ENCODE measurements at places on chromosomes 16 and 17.

DNA sequence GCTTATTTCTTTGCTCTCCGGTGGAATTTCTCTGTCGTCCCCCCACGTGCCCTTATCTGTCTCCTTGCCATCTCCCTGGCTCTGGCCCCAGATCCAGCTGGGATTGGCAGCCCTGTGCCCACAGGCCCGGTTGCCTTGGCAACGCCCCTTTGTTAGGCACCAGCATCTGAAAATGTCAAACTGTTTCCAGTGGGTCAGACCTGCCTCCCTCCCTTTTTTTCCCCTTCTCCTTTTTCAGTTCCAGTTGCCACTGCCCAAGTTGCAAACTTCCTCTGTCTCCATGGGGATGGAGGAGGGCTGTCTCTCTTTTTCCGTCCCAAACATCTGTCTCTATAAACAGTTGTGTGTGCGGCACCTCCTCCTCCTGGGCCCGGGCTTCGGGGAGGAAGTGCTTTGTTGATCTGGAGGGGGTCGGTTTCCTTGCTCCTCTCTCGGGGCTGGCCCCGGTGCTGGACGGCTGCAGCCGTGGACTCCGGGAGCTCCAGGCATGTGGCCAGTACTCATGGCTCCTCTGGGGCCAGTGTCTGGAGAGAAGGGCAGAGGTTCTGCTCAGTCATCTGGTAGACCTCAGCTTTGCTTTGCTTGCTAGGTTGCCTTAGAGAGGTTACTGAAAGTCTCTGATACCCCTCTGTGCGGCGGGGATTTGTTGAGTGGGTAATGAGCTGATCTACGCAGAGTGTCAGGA is 35.3 kb downstream of the SOCS3 start:
- H3K4me1 ChIP-seq = no peaks in the 10 kb centered on the region
- H3K36me3 ChIP-seq = no peaks in the 10 kb centered on the region
- H3K4me3 ChIP-seq = peak overlapping the region; percentile 49
- H3K27ac ChIP-seq = peak overlapping the region; percentile 85
- no peaks in the 10 kb centered on the region for H3K27me3 ChIP-seq

DNA sequence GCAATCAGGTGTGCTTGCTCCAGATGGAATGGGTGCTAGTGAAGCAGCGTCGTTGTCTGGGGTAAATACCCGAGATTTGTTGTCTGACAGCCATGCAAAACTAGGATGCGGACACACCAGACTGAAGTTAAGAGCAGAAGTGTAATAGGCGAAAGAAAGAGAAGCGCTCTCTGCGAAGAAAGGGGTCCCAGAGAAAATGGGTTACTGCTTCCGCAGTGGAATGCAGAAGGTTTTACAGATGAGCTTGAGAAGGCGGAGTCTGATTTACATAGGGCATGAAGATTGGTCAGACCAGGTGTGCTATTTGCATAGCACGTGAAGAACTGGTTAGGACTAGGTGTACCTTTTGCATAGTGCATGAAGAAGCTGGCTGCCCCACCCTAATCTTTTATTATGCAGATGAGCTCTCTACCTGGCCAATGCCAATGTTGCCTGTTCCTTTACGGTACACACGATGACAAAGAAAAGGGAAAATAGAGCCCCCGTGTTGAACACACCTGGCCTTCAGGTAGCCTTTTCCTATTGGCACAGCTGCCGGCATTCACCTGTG is 32.0 kb upstream of the SNN start:
- H3K27me3 ChIP-seq = no peaks in the 10 kb centered on the region
- no peak for DNase-seq
- H3K27ac ChIP-seq = no peak overlapping the region
- H3K4me1 ChIP-seq = peaks cover 11% of the 10 kb centered on the region
- H3K36me3 ChIP-seq = no peaks in the 10 kb centered on the region

GRCh38 chr17:7478276-7479212 is 887 bp downstream of the ZBTB4 start:
- H3K4me3 ChIP-seq = peak overlapping the region; percentile 99
- H3K27me3 ChIP-seq = no peaks in the 10 kb centered on the region
- H3K4me1 ChIP-seq = peaks cover 9% of the 10 kb centered on the region

DNA sequence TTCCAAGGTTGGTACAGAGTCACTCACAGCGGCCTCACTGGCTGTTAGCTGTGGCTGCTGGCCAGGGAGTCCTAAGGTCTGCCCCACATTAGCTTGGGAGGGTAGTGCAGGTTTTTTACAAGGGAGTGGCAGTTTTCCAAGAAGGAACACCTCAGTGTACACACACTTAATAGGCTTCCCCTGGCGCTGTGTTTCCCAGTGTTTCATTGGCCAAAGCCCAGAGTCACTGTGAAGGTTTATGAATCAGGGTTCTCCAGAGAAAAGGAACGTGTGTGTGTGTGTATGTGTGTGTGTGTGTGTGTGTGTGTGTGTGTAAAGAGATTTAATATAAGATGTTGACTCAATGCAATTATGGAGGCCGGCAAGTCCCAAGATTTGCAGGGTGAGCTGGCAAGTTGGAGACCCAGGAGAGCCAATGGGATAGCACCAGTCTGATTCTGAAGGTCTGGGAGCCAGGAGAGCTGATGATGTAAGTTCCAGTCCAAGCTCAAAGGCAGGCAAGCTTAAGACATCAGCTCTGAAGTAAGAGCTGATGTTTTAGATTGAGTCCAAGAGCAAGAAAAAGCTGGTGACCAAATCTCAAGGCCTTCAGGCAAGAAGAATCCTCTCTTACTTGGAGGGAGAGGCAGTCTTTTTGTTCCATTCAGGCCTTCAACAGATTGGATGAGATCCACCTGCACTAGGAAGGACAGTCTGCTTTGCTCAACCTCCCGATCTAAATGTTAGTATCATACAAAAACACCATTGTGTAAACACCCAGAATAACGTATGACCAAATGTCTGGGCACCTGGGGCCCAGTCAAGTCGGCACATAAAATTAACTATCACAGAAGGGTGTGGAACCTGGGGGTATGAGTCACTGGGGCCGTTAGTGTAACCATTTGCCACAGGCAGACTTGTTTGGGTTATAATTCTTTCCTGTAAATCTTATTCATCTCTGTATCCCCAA is 206.8 kb downstream of the PRKCA start:
- H3K4me3 ChIP-seq = no peak overlapping the region
- no peaks in the 10 kb centered on the region for H3K4me1 ChIP-seq
- no peak overlapping the region for H3K27ac ChIP-seq
- no peaks in the 10 kb centered on the region for H3K27me3 ChIP-seq
- no peaks in the 10 kb centered on the region for H3K36me3 ChIP-seq

- H3K4me1 ChIP-seq = no peaks in the 10 kb centered on the region
- DNase-seq = no peak
- H3K4me3 ChIP-seq = no peak overlapping the region
Measured at GRCh38 chr16:31005350-31006085, 4.9 kb downstream of the STX1B start.

GRCh38 chr16:19066988-19067348 is 446 bp upstream of the COQ7 start:
- DNase-seq = no peak
- H3K4me1 ChIP-seq = no peaks in the 10 kb centered on the region
- peak overlapping the region; percentile 80 for H3K4me3 ChIP-seq
- no peaks in the 10 kb centered on the region for H3K36me3 ChIP-seq
- H3K27ac ChIP-seq = peak overlapping the region; percentile 100
- H3K27me3 ChIP-seq = no peaks in the 10 kb centered on the region

GRCh38 chr16:57244463-57244766 is 644 bp upstream of the ARL2BP start:
- no peaks in the 10 kb centered on the region for H3K36me3 ChIP-seq
- H3K4me3 ChIP-seq = peak overlapping the region; percentile 81
- peak overlapping the region; percentile 91 for H3K27ac ChIP-seq
- no peak for DNase-seq
- H3K4me1 ChIP-seq = no peaks in the 10 kb centered on the region

DNA sequence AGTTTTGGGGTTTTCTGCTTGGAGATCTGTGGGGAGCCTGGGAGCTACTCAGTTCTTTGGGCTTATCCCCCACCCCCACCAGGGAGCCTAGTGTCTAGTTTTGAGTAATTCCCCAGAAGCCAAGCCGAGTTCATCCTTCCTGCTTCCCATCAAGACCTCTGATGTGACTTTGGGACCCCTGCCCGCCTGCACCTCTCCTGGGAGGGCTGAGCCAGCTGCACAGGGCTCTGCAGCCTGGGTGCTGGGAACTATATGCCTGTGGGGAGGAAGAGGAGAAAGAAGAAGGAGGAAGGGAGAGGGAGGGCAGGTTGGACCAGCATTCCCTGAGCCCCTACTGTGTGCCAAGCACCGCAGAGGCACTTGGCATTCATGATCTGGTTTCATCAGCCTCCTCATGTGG is 178.9 kb downstream of the TMEM132E start:
- H3K27ac ChIP-seq = no peak overlapping the region
- no peaks in the 10 kb centered on the region for H3K27me3 ChIP-seq
- H3K36me3 ChIP-seq = no peaks in the 10 kb centered on the region
- no peaks in the 10 kb centered on the region for H3K4me1 ChIP-seq
- DNase-seq = no peak

- no peaks in the 10 kb centered on the region for H3K27me3 ChIP-seq
- no peak for DNase-seq
- H3K4me1 ChIP-seq = no peaks in the 10 kb centered on the region
- no peaks in the 10 kb centered on the region for H3K36me3 ChIP-seq
Measured at GRCh38 chr17:69232650-69233049, 4.0 kb upstream of the ABCA10 start.

DNA sequence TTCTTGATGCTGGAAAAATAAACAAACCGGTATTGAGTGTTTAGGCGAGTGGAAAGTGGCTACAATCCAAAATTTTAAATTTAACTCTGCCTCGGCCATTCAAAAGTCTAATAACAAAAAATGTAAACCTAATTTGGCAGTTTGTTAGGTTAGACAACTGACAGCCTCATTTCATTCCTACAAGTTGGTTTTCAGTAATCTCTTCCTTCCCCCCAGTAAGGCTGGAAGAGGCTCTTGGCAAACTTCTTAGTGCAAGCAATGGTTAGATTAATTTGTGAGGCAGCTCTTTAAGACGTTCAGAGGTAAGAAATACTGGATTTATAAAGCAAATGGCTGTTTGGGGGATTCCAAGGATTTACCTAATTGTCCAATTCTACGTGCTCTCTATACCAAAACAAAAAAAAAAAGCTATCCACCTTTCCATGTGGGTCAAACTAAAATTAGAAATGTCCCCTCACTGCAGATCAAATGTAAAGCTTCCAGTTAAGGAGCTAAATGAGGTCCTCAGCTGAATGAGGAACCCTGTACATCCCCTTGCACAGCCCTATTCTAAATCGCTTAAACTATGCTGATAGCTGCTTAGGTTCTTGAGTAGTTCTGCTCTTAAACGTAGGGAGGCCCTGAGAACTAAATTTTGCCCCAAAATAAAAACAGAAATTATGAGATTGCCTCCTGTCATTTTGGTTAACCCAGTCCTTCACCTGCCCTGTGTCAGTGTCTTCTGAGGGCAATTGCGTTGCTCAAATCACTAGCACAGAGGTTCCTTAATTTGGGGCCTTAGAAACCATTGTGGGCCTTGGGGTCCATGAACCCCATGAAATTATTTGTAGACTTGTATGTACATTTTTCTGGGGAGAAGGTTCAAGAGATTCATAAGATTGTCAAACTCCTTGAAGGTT is 2.9 kb downstream of the HEXIM1 start:
- peak overlapping the region; percentile 34 for H3K27ac ChIP-seq
- no peak for DNase-seq
- H3K36me3 ChIP-seq = no peaks in the 10 kb centered on the region
- no peaks in the 10 kb centered on the region for H3K4me1 ChIP-seq

DNA sequence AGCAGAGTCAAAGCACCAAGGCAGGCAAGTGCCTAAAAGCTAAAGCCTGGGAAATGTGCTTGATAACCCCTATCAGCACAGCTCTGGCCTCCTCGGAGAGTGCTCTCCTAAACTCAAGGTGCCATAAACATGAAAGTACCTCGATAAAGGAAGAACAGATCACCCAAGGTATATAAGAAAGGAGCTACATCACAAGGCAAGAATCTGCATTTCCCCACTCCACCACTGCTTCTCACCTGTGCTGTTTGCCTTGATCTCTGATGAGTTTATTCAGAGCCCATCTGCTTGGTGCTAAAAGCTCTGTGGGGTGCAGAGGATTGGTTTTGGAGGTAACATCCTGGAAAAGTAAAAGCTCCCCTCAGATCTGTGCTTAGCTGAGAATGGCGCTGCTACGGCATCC is 449.5 kb upstream of the CDH5 start:
- no peak overlapping the region for H3K4me3 ChIP-seq
- no peaks in the 10 kb centered on the region for H3K27me3 ChIP-seq
- no peak for DNase-seq
- H3K27ac ChIP-seq = no peak overlapping the region

Data from breast epithelium (tissue), 4 donors.